Activated CD4-positive, alpha-beta T cell treated with anti-CD3 and anti-CD28 coated beads, Interleukin-10, Interleukin-2, amounts not matched to agents 100 ng/mL and 50 ng/mL, durations not matched to agents 16 hours and 8 hours (primary cell): ENCODE measurements at places on chromosomes 1 and 21.

DNA sequence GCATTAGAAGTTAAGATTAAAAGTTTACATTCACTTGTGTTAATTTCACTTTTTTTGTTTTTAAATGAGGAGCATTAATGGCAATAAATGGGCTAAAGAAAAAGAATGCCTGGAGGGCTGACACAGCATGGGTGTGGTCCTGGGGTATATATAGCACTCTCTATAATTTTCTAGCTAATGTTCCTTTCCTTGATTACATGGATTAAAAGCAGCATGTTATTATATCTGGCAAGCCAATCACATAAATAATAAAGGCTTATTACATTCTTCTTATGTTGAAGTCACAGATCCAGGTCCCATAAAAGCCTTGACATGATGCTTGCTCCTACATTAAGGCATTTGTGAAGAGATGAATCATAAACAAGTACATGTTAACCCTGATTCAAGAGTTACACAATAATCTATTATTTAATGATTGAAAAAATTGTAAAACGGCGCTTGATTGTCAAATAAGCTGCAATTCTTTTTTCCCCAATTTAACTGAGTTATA, 91.4 kb downstream of the LYPLAL1 start:
- no peak for DNase-seq

DNA sequence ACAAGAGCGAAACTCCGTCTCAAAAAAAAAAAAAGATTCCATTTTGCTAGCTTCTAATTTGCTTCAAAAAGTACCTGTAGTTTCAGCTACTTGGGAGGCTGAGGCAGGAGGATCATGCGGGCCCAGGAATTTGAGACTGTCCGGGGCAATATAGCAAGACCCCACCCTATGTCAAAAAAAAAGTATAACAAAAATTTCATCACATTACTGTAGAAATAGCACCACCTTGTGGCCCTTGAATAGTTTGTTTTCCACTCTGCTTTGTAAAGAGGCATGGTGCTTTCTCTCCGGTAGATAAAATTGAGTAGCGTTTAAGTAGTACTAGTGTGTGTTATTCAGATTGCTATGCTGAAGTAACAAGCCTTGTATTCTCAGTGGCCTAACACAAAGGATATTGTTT, 18.2 kb upstream of the MSTO1 start:
- peak; percentile 59 for DNase-seq

DNA sequence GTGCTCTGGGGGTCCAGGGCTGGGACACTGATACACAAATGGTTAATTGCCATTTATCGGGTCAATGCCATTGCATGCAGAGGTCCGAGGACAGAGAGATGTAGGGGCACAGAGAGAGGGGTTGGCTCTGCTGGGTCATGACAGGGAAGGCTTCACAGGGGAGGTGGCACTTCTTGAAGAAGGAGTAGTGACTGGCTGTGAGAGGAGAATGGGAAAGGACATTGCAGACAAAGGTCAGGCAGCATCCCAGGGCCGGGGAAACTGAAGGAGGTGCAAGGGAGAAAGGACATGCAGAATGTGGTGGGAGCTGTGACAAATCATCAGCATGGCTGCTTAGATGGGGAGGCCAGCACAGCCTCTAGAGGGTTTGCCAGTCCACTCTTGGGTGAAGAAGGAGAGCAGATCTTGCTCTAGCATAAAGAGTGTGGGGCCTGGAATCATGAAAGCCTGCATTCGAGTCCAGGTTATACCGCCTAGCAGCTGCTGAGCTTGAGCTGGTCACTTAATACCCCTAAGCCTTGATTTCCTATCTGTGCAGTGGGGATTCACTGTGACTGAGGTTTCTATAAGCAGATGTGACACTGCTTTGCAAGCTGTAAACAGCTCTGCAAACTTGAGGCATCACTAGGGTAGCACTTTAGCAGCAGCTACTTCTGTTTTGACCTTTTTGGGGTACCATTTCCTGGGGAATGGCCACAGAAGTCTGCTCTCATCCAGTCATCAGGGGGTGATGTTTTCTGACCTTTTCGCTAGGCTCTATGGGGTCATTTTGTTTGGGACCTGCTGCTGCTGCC, 59.2 kb upstream of the EPS8L3 start:
- DNase-seq, result peak; percentile 56

GRCh38 chr1:47587891-47588582, 150.2 kb downstream of the FOXD2 start:
- DNase-seq, result no peak

DNA sequence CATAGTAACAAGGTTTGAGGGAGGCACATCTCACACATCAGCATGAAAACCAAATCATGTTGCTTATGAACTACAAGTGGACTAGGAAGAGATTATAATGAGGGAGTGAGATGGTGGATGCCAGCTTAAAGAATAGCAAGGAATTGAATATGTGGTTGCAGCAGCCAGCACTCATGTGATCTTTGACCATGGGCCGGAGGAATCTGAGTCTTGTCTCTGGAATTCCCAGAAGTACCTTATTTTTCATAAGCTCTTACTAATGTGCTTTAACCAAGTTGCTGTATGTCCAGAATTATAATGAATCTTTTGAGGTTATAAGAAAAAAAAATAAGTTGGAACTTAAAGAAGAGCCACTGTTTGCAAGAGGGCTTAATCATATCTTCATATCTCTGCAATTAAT, 97.0 kb downstream of the DISP1 start:
- DNase-seq, result no peak

GRCh38 chr1:209714338-209714737, 9.7 kb downstream of the HSD11B1 start:
- DNase-seq, result no peak

GRCh38 chr1:205235951-205236350, 8.2 kb downstream of the TMCC2 start:
- no peak for DNase-seq

- peak; percentile 41 for DNase-seq
Observed at GRCh38 chr1:50969611-50970508, at the start of gene CDKN2C. Gene CDKN2C, plus strand, starts transcription at chr1:50970245. Its CDS starts 124 bp downstream, at chr1:50970369.

GRCh38 chr21:14875704-14876523, 188.9 kb downstream of the NRIP1 start:
- no peak for DNase-seq

GRCh38 chr1:78673120-78673519, 23.5 kb downstream of the IFI44 start:
- DNase-seq, result peak; percentile 23

DNA sequence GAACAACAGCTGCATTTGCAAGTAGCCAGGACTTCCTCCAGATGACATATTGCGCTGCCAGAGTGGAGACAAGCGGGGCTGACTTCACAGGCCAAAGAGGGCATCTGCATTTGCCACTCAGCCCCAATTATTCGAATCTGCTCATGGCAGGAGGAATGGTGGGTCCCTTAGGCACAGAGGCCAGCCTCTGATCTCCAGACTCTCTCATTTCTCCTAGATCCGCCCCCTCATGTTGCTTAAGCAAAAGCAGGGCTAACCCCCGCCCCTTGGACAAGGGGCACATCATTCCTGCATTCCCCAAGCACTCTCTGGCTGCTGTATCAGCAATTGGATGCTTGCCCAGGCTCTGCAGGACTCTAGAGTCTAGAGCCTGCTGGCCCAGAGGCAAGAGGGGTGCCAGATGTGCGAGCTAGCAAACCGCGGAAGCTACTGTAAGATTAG, 262.4 kb downstream of the ST6GALNAC3 start:
- no peak for DNase-seq

GRCh38 chr1:5596651-5597050, 395.6 kb downstream of the NPHP4 start:
- DNase-seq, result no peak

DNA sequence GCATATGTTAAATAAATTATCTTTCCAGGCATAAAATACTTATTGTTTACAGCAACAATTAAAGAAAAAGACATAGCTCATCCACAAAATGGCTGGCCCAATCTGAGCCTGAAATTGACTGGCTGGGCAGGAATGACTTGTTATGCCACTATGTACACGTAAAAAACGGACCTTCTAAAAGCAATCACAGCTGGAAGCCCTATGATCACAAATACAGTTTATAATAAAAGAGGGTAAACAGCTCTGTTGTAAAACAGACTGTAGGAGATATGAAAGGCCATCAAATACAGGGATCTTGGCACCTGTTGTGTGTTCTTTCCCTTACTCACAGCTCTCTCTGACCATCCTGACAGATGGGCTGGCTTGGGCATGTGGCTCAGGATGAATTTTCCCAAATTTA, 70.5 kb upstream of the DMRTA2 start:
- no peak for DNase-seq

- DNase-seq, result no peak
Observed at GRCh38 chr1:35532497-35533223, 24.5 kb downstream of the KIAA0319L start.

DNA sequence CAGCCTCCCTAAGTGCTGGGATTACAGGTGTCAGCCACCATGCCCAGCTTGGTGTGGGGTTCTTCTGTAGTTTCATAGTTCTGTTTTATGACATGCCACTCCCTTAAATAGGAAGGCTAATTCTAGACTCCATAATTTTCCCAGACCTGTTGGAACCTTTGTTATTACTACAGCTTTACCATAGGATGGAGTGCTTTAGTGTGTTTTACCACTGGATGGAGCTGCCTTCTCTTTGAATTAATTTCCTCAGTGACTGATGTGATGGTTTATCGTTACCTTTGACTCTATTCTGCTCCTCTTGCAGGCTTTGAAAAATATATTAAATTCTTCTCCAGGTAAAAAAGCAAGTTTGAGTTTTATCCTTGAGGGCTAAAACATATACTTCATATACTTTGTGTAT, 84.6 kb upstream of the NEK7 start:
- DNase-seq, result no peak

DNA sequence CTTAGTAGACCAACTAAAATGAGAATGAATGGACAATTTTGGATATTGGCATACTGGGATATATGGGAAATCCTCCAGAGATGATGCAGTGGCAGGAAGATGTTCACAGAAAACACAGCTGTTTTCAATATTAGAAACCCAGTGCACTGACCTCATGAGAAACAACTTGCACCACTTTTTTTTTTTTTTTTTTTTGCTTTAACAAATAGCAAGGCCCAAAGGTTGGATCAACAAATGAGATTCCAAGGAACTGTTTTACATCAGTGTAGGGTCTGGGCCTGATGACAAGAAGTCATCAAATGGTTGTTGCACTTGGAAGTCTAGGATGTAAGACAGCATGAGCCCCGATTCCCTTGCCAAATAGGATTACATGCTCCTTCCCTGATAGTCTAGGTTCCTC, 110.7 kb downstream of the SLC25A24 start:
- no peak for DNase-seq

DNA sequence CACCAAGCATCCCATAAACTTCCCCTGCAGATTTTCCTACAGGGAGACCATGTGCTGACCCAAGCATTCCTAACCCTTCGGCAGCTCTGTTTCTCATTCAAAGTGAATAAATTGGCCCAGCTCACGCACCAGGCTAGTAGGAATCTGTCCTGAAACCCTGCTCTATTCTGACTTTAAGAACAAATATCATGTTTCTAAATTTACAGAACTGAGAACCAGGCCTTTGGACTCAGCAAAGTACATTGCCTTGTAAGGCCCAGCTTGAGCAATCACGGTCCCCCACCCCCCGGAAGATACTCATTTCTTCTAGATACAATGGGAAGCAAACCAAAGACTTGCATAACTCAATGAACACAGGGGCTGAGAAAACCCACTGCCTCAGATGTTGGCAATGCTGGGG, 160.1 kb upstream of the NFIA start:
- no peak for DNase-seq

GRCh38 chr1:94110946-94111740, 9.8 kb downstream of the ABCA4 start:
- DNase-seq, result no peak

- DNase-seq, result peak; percentile 82
Observed at GRCh38 chr1:108661030-108661609, at the start of gene HENMT1. Gene HENMT1, minus strand, starts transcription at chr1:108661093. Its CDS starts 1,209 bp downstream, at chr1:108659884.

DNA sequence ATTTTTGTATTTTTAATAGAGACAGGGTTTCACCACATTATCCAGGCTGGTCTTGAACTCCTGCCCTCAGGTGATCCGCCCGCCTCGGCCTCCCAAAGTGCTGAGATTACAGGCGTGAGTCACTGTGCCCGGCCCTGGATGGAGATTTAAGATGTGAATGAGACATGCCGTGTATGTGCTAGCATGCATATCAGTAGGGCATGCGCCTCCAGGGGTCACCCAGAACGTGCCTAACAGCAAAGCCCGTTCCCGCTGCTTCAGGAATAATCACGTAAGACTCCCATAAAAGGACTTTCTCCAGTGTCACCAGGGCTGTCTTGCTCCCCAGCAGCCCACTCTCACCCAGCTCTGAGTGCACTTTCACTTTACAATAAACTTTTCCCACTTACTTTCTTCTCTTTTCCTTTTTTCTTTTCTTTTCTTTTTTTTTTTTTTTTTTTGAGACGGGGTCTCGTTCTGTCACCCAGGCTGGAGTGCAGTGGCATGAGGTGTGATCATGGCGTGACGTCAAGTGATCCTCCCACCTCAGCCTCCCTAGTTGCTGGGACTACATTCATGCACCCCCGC, 46.9 kb upstream of the DISP3 start:
- no peak for DNase-seq
